GM13976 (cell line): ENCODE measurements at places on chromosomes 2 and 18.

- DNase-seq: no peak
These were observed 16.3 kb downstream of the SLC3A1 start for GRCh38 chr2:44291281-44292248.

- no peak for DNase-seq
These were observed 1131.2 kb downstream of the TSN start for GRCh38 chr2:122886479-122887145.

- DNase-seq: no peak
These were observed 3.4 kb downstream of the MZT2B start for GRCh38 chr2:130185436-130185835.

DNA sequence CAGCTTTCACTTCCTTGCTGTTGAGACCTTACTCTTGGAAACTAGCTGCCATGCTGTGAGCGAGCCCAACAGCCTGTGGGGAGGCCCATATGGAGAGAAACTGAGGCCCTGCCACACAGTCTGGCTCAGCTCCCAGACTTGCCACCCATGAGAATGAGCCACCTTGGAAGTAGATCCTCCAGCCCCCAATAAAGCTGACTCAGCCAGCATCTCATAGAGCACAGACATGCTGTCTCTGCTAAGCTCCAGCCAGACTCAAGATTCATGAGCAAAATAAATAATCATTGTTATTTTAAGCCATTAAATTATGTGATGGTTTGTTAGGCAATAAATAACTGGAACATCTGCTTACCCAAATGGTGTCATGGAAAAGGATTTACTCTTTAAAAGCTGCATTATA is 53.6 kb upstream of the DDX18 start:
- no peak for DNase-seq
